ENCODE measurements at places on chromosomes 7 and 10. TPM values are rescaled to one million over a fixed set of nuclear protein-coding genes. Genes with fewer than 3 reads are reported as not detected.
A peak's percentile ranks its signal among the peaks of the same experiment; 100 is the strongest.

DNA sequence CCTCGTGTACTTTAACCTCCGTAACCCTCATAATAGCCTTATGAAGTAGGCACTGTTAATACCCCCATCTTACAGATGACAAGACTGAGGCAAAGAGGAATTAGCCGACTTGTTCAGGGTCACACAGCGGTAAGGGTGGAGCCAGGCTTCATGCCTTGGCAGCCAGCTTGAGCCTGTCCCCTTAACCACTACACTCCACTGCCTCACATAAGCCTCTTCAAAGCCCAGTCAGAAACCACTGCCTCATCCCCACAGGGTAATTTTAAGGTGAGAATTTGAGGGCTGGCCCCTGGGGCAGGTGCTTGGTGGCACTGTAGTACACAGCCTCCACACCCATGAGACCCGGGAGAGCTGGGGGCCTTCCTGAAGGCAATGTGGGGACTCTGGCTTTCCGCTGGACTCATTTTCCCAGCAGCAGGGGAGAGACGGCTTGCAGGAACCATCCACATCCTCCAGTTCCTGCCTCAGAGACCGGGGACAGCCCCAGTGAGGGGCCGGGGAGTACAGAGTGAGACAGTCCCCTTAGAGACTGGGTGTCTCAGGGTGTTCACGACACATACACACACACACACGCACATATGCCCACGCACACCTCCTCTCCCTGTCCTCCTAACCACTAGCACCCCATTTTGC lies 7.6 kb upstream of the C10orf105 start:
- no peaks in the 10 kb centered on the region for H3K27me3 ChIP-seq
- H3K4me1 ChIP-seq, result peaks cover 8% of the 10 kb centered on the region
- peak overlapping the region; percentile 66 for H3K27ac ChIP-seq
- DNase-seq, result no peak

GRCh38 chr10:79349766-79350406 lies 2.6 kb downstream of the PPIF start:
- H3K36me3 ChIP-seq, result peaks cover 54% of the 10 kb centered on the region
- H3K4me3 ChIP-seq, result no peak overlapping the region
- H3K27ac ChIP-seq, result no peak overlapping the region
- DNase-seq, result peak; percentile 33
- H3K27me3 ChIP-seq, result no peaks in the 10 kb centered on the region

GRCh38 chr7:127387974-127388373 lies 4.5 kb downstream of the ZNF800 start:
- H3K27ac ChIP-seq, result no peak overlapping the region
- H3K36me3 ChIP-seq, result peaks cover 20% of the 10 kb centered on the region
- H3K4me1 ChIP-seq, result peaks cover 4% of the 10 kb centered on the region
- no peak for DNase-seq
- H3K27me3 ChIP-seq, result no peaks in the 10 kb centered on the region
- no peak overlapping the region for H3K4me3 ChIP-seq

GRCh38 chr10:49568235-49568634 lies 29.3 kb upstream of the ERCC6 start:
- no peak overlapping the region for H3K27ac ChIP-seq
- no peak overlapping the region for H3K4me3 ChIP-seq
- no peaks in the 10 kb centered on the region for H3K36me3 ChIP-seq
- no peaks in the 10 kb centered on the region for H3K27me3 ChIP-seq

GRCh38 chr10:132398566-132398991 lies 1.6 kb downstream of the PWWP2B start:
- H3K4me1 ChIP-seq, result peaks cover 13% of the 10 kb centered on the region
- DNase-seq, result no peak
- no peak overlapping the region for H3K4me3 ChIP-seq
- H3K27ac ChIP-seq, result no peak overlapping the region
- H3K27me3 ChIP-seq, result no peaks in the 10 kb centered on the region
- H3K36me3 ChIP-seq, result no peaks in the 10 kb centered on the region

GRCh38 chr7:127035203-127035849 lies 217.4 kb downstream of the GRM8 start:
- DNase-seq, result no peak
- no peak overlapping the region for H3K4me3 ChIP-seq
- H3K36me3 ChIP-seq, result no peaks in the 10 kb centered on the region
- peak overlapping the region; percentile 58 for H3K27ac ChIP-seq

- H3K27ac ChIP-seq, result no peak overlapping the region
- H3K27me3 ChIP-seq, result no peaks in the 10 kb centered on the region
- DNase-seq, result no peak
- H3K4me3 ChIP-seq, result no peak overlapping the region
- peaks cover 2% of the 10 kb centered on the region for H3K36me3 ChIP-seq
Measured at GRCh38 chr7:21912931-21913780, 32.5 kb downstream of the CDCA7L start.

- peaks cover 3% of the 10 kb centered on the region for H3K4me1 ChIP-seq
- H3K4me3 ChIP-seq, result no peak overlapping the region
- H3K27ac ChIP-seq, result no peak overlapping the region
- H3K27me3 ChIP-seq, result peaks cover 3% of the 10 kb centered on the region
- no peak for DNase-seq
Measured at GRCh38 chr10:129897871-129898626, 66.0 kb downstream of the EBF3 start.

- H3K4me3 ChIP-seq, result no peak overlapping the region
- H3K27me3 ChIP-seq, result no peaks in the 10 kb centered on the region
- no peak for DNase-seq
- peaks cover 4% of the 10 kb centered on the region for H3K4me1 ChIP-seq
Measured at GRCh38 chr10:110547139-110547761, 20.2 kb upstream of the SMC3 start.

The CFAP70 gene
- total RNA-seq, result 2.3 TPM

The TMEM196 gene
- total RNA-seq, result not detected

The SVIL gene
- total RNA-seq, result 7.8 TPM

The HSPA14 gene
- total RNA-seq, result 9.0 TPM

The TRIM50 gene
- 0.14 TPM for total RNA-seq

The XRCC2 gene
- total RNA-seq, result 0.33 TPM

The SEMA3E gene
- 0.59 TPM for total RNA-seq
